ENCODE measurements at places on chromosomes 13 and 19. TPM values are rescaled to one million over a fixed set of nuclear protein-coding genes. Genes with fewer than 3 reads are reported as not detected.

DNA sequence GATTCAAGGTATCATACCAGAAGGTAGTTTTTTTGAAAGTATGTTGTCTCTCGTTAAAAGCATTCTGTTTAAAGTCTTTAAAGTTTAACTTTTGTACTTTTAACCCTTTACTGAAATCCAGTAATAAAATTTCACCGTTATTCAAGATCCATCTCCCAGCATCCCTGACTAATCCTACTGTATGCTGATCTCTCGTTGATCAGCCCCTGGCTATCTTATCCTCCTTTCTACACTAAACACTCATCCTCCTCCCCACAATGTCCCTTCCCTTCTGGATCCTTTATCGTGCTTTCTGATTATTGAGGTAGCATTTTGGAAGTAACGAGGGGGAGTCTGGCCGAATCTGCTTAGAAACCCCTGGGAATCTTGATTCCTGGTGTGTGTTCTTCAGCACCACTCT is 1.3 kb downstream of the TPP2 start:
- H3K4me3 ChIP-seq: peak overlapping the region; percentile 89
- no peaks in the 10 kb centered on the region for H3K36me3 ChIP-seq
- H3K27me3 ChIP-seq: no peaks in the 10 kb centered on the region

GRCh38 chr13:57824121-57824520 is 192.6 kb downstream of the PCDH17 start:
- H3K27me3 ChIP-seq: no peaks in the 10 kb centered on the region
- peaks cover 18% of the 10 kb centered on the region for H3K4me1 ChIP-seq
- H3K36me3 ChIP-seq: no peaks in the 10 kb centered on the region
- no peak overlapping the region for H3K4me3 ChIP-seq
- DNase-seq: no peak

- no peaks in the 10 kb centered on the region for H3K4me1 ChIP-seq
- no peak for DNase-seq
- H3K4me3 ChIP-seq: no peak overlapping the region
- H3K36me3 ChIP-seq: peaks cover 21% of the 10 kb centered on the region
- no peak overlapping the region for H3K27ac ChIP-seq
- H3K27me3 ChIP-seq: peaks cover 34% of the 10 kb centered on the region
These were observed 26.8 kb upstream of the CYP4F8 start for GRCh38 chr19:15588265-15588664.

DNA sequence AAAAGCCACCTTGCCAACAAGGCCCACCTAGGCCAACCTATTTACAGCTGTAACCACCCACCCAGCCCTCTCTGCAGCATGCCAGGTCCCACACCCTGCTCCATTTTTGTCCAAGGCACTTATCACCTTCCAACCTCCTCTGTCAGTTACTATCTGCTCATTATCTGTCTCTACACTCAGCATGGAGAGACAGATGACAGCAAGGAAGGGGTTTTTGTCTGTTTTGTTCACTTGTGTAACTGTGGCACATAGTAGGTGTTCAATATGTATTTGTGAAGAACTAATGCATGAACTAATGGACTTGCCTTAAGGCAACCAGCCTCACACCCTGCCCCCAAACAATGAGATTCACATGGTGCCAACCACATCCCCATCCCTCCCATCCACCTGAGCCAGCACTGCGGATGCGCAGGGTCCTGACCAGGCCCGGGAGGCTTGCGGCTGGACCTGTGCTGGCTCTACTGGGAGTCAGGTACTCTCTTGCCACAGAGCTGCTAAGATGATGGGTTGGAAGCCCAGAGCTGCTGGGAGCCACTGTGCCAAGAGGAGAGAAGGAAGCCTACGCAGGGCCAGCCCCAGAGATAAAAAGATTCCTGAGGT is 17.3 kb downstream of the DEDD2 start:
- peaks cover 37% of the 10 kb centered on the region for H3K4me1 ChIP-seq
- peaks cover 6% of the 10 kb centered on the region for H3K27me3 ChIP-seq
- no peak for DNase-seq
- H3K4me3 ChIP-seq: no peak overlapping the region
- H3K27ac ChIP-seq: peak overlapping the region; percentile 9
- H3K36me3 ChIP-seq: peaks cover 76% of the 10 kb centered on the region

- peaks cover 12% of the 10 kb centered on the region for H3K4me1 ChIP-seq
- peak; percentile 87 for DNase-seq
- H3K27me3 ChIP-seq: no peaks in the 10 kb centered on the region
- peak overlapping the region; percentile 30 for H3K27ac ChIP-seq
These were observed 7.0 kb upstream of the MYDGF start for GRCh38 chr19:4676955-4677731.

DNA sequence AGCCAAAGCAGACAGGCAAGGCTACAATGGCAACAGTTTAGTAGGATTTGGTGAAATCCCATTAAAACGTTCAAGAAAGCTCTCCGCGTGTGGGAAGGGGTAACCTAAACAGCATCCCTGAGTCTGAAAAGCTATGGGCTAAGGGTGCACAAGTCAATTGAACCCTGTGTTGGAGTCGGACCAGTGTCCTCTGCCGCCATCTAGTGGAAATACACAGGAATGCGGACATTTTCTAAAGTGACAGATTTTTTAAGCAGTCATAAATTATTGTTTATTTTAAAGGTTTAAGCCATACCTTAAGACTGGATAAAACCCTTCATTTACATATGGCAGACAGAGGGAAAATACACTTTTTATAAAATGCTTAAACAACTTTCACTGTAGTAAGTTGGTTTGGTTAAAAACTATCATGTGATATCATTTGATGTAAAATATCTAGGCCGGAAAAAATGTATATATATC is 26.5 kb upstream of the LSM14A start:
- no peak overlapping the region for H3K4me3 ChIP-seq
- peaks cover 10% of the 10 kb centered on the region for H3K4me1 ChIP-seq
- no peaks in the 10 kb centered on the region for H3K27me3 ChIP-seq
- H3K36me3 ChIP-seq: peaks cover 4% of the 10 kb centered on the region
- peak; percentile 49 for DNase-seq

GRCh38 chr13:24662195-24663088 is 17.8 kb upstream of the ATP12A start:
- H3K27me3 ChIP-seq: no peaks in the 10 kb centered on the region
- DNase-seq: no peak
- H3K27ac ChIP-seq: no peak overlapping the region
- H3K36me3 ChIP-seq: no peaks in the 10 kb centered on the region

GRCh38 chr13:29802621-29803020 is 47.8 kb downstream of the UBL3 start:
- H3K4me1 ChIP-seq: peaks cover 21% of the 10 kb centered on the region
- no peak overlapping the region for H3K27ac ChIP-seq
- H3K36me3 ChIP-seq: no peaks in the 10 kb centered on the region
- H3K4me3 ChIP-seq: no peak overlapping the region

GRCh38 chr19:30966486-30966885 is 382.8 kb downstream of the TSHZ3 start:
- no peak overlapping the region for H3K4me3 ChIP-seq
- no peaks in the 10 kb centered on the region for H3K27me3 ChIP-seq
- H3K27ac ChIP-seq: no peak overlapping the region
- H3K4me1 ChIP-seq: no peaks in the 10 kb centered on the region
- H3K36me3 ChIP-seq: no peaks in the 10 kb centered on the region

ZNF536 gene
- 0.37 TPM for total RNA-seq

FAM83E gene
- 6.6 TPM for total RNA-seq

PSG1 gene
- total RNA-seq: not detected

CEACAM7 gene
- total RNA-seq: 0.21 TPM

PEG3 gene
- 0.27 TPM for total RNA-seq

ZFR2 gene
- total RNA-seq: 22.6 TPM

IQCN gene
- 0.61 TPM for total RNA-seq

KIR3DL1 gene
- total RNA-seq: not detected

GPC6 gene
- total RNA-seq: 24.3 TPM

MTUS2 gene
- 0.18 TPM for total RNA-seq

TNFSF9 gene
- total RNA-seq: 2.9 TPM
